ENCODE measurements at places on chromosomes 4 and X.

DNA sequence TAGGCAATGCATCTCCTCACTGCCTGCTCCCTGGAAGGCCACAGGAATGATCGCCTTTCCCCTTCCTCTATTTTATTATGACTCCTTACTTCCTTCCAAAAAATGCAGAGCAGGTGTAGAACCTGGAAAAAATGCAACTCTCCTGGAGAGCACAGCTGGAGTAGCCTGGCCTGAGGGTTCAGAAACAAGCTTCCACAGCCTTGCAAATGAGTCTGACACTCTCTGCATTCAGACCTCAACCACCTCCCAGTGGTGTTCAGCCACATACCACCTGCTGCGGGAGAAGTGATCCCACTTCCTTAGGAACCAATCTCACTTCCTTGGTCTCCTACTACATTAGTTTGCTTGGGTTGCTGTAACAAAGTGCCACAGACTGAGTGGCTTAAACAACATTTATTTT lies 368.1 kb upstream of the NOCT start:
- no peak for DNase-seq

- peak; percentile 85 for DNase-seq
Measured at GRCh38 chr4:337143-337931, at the start of gene ZNF141. TSS of gene ZNF141 (plus strand) at chr4:337814. CDS start at chr4:337984, 170 bp downstream.

GRCh38 chrX:52988985-52989917 lies 30.9 kb upstream of the FAM156A start:
- no peak for DNase-seq

- no peak for DNase-seq
Measured at GRCh38 chr4:104279744-104280143, 214.9 kb downstream of the CXXC4 start.

DNA sequence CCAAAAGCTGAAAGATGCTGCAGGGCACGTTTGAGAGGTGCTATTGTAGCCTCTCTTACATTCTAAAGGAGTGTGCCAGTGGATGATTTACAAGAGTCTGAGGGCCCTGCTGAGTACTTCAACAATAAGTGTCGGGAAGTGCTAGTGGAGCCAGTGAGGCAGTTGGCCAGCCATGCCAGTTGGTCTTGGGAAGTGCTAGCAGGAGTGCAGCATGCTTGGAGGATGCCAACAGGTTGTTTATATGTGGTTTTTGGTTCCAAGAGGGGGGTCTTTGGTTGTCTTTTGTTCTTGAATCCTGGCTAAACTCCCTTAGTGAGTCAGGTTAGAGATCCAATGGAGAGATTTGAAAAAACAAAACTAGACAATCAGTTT lies 335.3 kb downstream of the PABPC4L start:
- DNase-seq, result no peak

DNA sequence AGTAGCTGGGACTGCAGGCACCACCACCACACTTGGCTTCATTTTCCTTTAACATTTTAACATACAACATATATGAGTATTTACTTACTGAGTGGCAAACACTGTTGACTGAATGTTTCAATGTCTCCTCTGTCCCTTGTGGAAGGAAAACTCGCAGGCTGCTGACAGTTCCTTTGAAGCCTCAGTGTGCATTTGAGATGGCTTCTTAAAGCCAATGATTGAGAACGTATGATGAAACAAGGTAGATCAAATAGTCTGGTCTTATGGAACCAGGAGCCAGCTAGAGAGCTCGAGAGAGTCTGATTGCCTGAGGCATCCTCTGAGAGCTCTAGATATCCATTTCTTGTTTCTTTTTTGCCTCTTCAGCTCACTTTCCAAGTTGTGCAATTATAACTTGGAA lies 43.0 kb upstream of the PDLIM3 start:
- no peak for DNase-seq

DNA sequence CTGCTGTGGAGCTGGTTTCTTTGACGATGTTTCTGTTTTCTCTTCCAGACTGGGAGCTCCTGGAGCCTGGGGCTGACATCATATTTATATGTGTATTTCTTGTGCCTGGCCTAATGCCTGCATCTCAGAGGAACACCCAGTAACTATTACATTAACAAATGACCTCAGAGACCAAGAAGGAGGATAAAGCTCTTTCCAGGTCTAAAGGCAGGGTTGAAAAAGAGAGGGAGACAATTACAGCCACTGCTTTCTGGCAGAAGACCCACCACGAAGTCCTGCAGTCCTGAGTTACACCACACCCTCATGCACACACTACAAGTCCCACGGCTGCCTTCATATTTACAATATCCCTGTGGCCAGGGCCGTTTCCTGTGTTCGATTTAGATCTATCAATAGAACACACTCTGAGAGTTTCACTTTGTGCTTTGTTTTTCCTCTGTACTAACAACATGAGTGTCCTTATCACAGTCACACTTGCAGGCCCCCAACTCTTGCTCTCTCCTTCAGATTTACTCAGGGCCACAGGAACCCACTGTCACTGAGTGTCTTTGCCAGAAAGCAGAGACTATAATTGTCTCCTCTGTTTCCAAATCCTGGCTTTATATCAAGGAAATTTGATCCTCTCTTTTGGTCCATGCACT lies 535.5 kb downstream of the MID1IP1 start:
- DNase-seq, result no peak

DNA sequence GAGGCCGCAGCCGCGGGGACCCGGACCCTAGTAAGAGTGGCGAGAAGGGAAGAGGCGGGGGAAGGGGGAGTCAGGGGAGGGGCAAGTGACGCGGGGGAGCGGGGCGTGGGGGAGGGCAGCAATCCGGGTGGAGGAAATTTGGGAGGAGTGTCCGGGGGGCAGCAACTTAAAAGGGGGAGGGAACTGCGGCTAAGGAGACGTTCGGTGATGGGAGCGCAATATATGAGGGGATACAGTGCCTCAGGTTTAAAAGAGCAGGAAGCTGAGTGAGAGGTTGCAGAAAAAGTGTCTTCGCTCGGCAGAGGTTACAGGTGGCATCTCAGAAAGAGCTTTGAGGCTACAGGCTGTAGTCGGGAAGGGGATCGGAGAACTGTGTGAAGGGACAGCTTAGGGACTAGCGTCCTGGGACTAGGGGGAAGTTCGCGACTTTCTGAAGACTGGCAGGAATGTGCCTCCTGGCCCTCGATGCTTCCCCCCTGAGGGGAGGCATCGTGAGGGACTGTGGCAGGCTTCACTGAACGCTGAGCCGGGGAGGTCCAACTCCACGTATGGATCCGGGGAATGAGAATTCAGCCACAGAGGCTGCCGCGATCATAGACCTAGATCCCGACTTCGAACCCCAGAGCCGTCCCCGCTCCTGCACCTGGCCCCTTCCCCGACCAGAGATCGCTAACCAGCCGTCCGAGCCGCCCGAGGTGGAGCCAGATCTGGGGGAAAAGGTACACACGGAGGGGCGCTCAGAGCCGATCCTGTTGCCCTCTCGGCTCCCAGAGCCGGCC lies 519 bp downstream of the FOXO4 start:
- DNase-seq, result peak; percentile 48

DNA sequence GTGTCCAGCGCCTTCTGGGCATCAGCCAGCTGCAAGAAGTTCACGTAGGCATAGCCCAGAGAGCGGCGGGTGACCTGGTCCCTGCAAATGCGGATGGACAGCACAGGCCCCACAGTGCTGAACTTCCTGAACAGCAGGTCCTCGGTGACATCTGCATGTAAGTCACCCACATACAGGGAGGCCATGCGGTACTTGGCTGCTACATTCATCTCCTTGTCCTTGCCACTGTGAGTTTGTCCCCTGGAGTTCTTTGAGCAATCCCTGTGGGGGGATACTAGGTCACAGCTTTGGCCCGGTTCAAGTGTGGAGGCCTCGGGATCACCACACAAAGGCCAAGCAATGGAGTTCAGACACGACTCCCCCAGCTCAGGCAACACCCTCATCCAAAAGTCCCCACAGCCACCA lies 776 bp downstream of the PABPC4L start:
- DNase-seq, result no peak

GRCh38 chrX:13581554-13581953 lies 12.2 kb downstream of the EGFL6 start:
- DNase-seq, result no peak

DNA sequence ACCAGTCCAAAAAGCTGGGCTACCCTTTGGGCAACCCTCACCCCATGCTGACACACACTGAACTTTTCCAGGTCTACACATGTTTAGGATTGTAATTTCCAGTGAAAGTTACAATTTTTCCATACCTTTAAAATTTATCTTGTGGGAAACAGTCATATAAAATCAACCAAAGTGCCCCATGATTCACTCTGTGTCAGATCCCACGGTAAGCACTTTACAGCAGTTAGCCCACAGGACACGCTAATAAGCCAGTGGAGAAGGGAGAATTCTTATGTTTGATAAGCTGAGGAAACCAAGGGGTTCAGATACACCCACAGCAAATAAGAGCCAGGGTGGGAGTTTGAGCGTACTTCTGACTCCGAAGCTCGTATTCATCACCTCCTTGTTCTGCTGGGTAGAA lies 72.4 kb upstream of the TBL1X start:
- no peak for DNase-seq

GRCh38 chr4:176030391-176030790 lies 35.2 kb upstream of the WDR17 start:
- DNase-seq, result no peak

DNA sequence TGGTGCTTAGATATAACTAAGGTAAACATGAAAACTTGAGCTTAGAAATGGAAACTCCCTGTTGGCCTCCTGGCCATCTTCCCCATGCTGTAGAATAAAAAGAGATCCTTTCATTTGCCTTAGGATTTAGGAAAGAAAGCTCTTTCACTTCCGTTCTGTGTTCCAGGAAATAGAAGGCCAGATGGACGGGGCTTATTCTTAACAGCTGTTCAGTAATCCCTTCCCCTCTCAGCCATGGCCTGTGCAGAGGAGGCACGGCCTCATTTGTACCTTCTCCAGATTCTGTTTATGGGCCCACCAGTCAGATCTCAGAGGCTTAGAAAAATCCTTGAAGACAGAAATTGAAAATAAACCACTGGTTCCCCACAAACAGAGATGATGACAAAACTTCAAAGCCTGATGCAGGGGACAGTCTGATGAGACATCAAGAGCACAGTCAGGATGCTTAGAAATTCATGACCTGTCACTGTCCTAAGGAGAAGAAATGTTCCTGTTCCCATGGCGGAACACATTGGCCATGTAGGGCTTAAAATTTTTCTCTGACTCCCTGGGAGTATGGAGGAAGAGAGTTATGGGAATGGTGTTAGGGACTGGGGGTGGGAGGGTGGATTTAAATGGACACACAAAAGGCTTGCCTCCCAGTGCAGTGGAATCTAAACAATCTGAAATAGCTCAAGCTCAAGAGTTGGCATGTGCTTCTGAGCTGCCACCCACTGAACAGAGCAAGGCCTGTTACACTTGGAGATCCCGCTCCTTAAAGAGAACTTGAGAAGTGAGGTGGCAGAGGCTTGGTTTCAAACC lies 188.8 kb downstream of the SOWAHB start:
- DNase-seq, result no peak

- DNase-seq, result no peak
Measured at GRCh38 chrX:134396174-134396573, 63.8 kb upstream of the HPRT1 start.

DNA sequence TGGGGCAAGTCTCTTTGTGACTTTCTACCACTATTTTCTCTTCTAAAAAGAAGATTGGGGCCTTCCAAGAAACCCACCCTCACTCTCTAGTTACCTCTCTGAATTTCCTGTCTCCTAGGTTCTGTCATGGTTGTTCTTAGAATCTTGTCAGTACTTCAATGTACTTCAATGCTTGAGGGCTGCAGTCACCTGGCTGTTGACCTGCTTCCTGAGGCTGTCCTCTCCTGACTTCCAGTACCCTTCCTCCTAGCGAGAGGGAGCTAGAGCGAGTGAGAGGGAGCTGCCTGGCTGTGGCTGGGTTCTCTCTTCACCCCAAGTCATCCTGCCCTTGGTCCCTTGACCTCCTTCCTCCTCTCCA lies 17.7 kb downstream of the CD99L2 start:
- no peak for DNase-seq

- DNase-seq, result no peak
Measured at GRCh38 chrX:125769628-125770027, 396.5 kb downstream of the DCAF12L2 start.

All from stimulated activated CD4-positive, alpha-beta T cell treated with anti-CD3 and anti-CD28 coated beads, Interleukin-1b, Interleukin-23, amount 100 ng/mL, for 24 hours (primary cell).